ENCODE measurements at places on chromosomes 6 and 20.

DNA sequence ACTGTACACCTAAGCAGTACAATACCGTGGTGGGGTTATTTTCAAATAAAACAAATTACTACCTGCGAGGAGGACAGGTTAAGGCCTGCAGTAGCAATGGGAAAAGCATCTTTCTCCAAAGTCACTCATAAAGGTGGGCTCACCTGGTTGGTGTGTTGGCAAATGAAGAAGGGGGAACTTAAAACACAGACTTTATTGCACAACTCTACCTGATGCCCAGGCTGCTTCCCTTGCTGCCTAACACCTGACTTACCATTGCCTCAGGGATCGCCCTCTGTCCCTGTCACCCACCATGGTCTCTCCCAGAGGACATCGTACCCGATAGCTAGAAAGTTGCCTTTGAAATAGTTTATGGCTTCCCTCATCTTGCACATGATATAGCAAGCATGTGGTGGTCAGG, 53.6 kb downstream of the GNAS start:
- DNase-seq = no peak

DNA sequence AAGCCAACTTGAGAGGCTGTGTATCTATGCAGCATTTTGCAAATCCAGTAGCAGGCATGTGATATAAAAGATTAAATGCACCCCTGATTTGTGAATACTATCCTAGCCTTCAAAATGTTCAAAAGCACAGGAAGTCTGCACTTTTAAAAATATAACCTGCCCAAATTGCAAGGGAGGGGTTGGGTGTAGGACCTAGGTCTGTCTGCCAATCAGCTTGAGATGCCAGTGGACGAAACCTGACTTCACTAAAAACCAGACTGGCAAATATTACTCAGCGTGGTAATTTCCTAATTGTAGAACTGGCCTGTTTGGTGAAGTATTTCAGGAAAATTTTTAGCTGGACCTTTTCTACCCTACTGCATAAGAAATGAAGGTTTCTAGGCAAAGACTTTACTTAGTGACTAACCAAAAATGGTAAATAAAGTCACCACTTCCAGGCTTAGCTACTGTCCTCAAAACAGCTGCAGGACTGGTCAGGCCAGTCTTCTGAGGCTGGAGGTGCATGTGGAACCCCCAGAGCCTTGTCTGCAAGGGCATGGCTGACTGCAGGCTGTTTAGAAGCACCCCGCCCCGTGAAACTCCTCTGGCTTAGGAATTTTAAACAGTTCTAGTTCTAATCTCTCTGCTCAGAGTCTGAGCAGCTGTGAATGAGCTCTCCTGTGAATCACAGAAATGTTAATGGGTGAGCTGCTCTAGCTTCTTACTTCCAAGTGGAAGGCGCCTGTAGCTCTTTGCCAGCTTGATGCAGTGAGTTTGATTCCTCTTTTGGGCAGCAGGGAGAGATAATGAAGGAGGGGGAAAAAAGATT, 104.4 kb upstream of the ESR1 start:
- DNase-seq = no peak

DNA sequence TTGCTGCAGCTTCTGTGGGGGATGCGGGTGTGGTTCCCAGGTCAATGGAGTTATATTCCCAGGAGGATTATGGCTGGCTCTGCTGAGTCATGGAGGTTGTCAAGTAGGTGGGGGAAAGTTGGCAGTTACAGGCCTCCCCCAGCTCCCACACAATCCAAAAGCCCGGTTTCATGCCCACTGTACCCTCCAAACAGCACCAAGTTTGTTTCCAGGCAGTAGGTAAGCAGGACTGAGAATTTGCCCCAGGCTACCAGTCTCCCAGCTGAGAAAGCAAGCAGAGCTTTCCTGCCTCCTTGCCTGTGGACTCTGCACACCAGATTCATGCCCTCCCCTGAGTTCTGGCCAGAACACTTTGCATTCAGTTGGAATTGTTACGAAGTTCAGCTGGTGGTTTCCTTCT, 578.2 kb downstream of the MEI4 start:
- no peak for DNase-seq

- DNase-seq = no peak
Observed at GRCh38 chr6:80623066-80623815, 516.8 kb downstream of the BCKDHB start.

DNA sequence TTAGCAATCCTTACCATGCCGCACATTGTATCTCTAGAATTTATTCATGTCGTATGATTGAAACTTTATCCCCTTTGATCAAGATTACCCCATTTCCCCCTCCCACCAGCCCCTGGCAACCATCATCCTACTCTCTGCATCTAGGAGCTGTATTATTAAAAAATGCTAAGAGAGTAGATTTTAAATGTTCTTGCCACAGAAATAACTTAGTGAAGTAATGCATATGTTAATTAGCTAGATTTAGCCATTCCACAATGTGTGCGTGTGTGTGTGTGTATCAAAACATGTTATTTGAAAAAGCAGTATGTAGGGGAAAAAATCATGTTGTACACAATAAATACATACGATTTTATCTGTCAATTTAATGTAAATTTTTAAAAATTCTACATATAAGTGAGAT, 11.9 kb upstream of the SPINT3 start:
- no peak for DNase-seq

DNA sequence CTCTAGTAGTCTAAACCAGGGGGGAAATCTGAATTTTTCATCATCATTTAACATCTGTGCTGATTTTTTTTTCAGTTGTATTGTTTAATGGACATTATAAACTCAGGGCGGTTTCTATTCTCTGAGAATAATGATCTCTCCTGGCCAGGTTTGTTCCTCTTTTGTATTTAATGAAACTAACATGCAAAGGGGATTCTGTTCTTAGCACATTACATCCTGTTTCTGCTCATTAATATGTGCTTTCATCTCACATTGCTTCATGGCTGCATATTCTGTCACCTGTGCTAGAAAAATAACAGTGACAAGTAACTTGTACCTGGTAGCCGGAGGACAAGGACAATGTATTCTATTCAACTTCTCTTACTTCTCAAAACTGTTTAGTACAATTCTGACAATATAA, 806 bp downstream of the HLA-DOB start:
- DNase-seq = no peak

DNA sequence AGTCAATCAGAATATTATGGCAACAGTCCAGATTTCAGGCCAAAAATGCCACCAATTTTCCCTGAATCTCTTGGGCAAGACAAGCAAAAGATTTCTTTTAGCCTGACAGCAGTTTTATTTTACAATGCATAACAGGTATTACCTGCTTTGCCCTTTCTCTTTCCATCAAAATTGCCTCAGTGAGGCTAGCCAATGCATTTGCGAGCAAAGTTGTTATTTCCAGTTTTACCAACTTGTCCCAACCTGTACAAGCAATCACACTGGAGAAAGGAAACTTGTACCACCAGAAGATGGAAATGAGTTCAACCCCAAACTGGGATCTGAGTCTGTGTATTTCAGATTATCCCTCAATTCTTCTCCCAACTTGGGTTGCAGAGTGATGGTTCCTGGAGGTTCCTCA, 279.9 kb upstream of the CDYL start:
- DNase-seq = no peak

GRCh38 chr6:15369838-15370237, 124.0 kb downstream of the JARID2 start:
- no peak for DNase-seq

- no peak for DNase-seq
Observed at GRCh38 chr6:44119704-44120262, 7.5 kb downstream of the MRPL14 start.

DNA sequence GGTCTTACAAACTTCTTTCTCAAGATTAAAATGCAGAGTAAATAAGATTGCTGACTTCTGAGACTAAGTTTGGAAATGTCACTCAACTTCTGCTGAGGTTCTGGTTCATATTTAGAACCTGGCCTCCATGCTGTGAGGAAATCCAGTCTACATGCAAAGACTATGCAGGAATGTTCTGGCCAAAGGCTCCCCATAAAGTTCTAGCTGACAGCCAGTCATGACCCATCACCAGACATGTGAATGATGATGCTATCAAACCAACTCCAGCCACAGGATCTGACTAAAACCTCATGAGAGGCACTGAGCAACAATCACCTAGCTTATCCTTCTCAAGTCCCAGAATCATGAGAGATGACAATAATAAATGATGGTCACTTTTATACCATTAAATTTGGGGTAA, 935.1 kb upstream of the MAP3K7 start:
- DNase-seq = no peak

DNA sequence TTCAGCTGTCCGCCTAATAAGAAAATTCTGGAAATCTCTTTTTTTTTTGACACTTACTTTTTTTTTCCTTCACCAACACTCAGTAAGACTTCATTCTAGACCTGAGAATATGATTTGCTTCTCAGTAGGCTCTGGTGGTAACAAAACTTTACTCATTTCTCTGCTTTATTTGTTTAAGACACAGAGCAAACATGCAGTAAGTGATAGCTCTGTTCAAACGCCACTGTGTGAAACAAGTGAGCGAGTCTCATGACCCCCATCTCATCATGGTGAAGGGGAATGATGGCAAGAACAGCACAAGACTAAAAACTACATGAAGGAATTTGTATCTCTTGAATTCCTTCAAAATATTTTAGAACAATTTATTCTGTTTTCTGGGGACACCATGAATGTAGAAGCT, 541.6 kb upstream of the POU3F2 start:
- DNase-seq = no peak

DNA sequence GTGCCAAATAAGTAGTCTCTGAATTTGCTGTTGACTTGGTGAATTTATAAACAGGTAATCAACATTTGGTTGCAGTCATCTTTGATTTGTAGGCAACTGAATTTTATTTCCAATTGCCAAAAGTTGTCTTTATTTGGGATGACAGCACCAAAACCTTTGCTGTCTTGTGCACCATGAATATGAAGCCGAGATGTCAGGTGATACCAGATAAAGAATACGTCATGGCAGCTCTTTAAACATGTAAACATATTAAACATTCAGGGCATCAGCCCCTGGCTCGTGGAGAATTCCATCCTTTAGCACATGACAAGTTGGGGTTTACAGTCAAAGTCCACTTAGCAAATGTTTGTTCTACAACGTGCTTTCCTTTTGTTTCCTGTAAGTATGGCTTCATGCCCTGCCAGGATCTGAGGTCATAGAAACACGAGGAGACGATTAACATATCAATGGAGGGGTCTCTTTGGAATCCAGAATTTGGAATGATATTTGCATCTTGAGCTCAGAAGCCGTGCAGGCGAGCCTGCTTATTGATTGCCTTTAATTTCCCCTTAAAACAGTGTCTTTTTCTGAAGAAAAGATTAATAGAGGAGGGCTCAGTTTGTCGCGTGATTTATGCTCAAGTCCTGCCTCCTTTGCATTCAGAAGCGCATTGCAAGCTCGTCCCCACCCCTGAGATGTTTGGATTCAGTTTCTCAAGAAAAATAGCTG, 170.2 kb upstream of the ZNF217 start:
- DNase-seq = no peak

DNA sequence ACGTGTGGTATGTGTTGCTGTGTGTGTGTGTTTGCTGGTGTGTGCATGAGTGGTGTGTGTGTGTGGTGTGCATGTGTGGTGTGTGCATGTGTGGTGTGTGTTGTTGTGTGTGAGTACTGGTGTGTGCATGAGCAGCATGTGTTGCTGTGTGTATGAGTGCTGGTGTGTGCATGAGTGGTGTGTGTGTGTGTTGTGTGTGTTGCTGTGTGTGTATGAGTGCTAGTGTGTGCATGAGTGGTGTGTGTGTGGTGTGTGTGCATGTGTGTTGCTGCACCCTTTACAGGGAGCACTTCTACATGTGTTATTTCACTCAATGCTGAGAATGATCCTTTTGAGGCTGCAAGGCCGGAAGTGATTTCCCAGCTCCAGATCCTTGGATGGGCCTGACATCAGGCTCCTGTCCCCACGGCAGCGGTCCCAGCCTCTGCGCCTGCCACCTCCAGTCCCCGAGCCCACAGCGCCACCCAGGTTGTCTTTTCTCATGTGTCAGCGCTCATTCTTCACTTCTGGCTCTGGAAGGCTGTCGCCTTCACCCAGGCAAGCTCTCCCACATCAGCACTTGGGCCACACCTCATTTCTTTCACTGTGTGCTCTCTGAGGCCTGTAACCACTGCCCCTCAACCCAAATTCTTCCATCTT, 2.6 kb downstream of the NPEPL1 start:
- no peak for DNase-seq

- peak; percentile 96 for DNase-seq
Observed at GRCh38 chr20:44692932-44693480, 22.2 kb upstream of the CCN5 start.

DNA sequence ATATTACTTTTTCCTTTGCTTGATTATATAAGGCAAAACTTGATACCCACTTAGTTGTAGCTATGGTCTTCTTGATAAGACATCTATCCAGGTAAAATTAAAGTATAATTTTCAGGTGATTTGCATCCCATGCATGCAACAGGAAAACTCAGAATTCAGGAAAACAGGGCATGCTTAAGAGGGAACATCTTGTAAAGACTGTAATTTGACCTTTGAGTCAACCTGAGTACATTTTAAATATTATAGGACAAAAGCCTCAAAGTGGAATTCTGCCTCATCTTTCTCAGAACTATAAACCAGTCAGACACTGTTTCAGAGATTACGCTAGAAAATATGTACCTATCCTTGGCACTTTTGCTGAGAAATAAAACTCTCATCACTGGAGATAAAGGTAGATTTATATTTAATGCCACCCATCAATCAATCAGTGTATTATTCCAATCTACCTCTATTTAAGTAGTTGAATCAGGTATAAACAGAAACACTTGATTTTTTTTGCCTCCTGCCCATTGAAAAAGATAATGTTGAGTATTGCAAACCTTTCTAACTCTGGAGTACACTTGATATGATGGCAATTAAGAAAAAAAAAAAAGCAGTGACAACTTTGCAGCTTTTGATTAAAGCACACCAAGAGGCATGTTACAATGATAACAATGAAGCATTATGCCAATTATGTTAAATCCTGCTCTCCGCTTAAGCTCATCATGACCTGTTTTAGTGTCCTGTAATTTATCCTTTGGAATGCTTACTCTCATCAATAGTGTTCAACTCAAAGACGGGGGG, 2.8 kb downstream of the CITED2 start:
- DNase-seq = peak; percentile 43

DNA sequence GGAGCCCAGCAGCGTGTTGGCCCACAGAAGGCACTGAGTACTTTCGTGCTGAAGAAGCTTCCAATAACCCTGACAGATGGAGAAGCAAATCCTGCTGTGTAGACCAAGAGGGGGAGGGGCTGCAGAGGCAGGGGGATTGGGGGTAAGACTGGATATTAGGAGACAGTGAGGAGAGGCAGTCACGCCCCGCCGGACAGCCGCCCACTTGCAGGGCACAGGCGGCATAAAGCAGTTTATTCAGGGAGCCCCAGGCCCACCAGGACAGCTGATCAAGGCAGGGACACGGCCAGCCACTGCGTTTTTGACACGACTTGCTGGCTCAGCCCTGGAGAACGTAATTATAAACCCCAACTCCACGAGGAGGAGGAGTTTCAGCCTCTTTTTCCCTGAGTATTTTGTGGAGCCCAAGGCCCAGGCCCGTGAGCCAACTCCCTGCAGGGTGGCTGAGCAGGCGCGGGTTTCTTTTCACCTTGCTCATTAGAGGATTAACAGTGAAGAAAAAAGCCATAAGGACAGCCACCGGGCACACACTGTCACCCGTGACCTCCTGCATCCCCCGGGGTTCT, 177.9 kb downstream of the TFAP2C start:
- no peak for DNase-seq

GRCh38 chr20:53231061-53231460, 258.9 kb downstream of the TSHZ2 start:
- no peak for DNase-seq

- no peak for DNase-seq
Observed at GRCh38 chr6:11251553-11252360, 19.3 kb upstream of the NEDD9 start.
